Hippocampal formation (tissue), 2 donors: ENCODE measurements at places on chromosomes 1 and 21.
A peak's percentile ranks its signal among the peaks of the same experiment; 100 is the strongest.

DNA sequence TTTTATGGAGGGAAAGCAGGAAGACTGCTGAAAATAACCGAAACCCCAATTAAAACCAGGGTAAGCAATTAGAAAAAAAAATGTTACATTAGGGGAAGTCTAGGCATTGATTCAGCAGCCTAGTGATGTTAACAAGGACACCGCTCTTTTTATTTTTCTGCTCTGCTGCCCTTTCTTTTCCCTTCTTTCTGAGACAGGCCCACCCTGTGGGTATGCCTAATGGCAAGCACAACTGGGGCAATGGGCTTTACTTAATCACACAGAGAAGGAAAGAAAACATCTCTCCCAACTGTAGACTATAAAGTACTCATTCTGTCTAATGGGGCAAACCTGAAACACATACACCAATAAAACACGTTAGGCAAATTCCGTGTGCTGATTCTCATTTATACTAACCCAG is 69.6 kb downstream of the GBP6 start:
- no peak for DNase-seq

GRCh38 chr1:229984310-229984991 is 82.6 kb upstream of the GALNT2 start:
- no peak for DNase-seq

GRCh38 chr1:172351754-172352161 is 68.7 kb upstream of the C1orf105 start:
- DNase-seq, result no peak

DNA sequence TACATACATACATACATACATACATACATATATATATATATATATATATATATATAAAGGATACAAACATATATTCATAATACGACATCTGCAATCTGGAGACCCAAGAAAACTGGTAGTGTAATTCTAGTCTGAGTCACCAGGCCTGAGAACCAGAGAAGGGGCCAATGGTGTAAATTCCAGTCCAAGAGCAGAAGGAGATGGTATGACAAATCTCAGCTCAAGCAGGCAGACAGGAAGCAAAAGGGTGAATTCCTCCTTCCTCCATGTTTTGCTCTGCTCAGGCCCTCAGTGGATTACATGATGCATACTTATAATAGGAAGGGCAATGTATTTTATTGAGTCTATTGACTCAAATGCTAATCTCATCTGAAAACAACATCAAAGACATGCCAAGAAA is 1060.4 kb upstream of the TMPRSS15 start:
- DNase-seq, result no peak

DNA sequence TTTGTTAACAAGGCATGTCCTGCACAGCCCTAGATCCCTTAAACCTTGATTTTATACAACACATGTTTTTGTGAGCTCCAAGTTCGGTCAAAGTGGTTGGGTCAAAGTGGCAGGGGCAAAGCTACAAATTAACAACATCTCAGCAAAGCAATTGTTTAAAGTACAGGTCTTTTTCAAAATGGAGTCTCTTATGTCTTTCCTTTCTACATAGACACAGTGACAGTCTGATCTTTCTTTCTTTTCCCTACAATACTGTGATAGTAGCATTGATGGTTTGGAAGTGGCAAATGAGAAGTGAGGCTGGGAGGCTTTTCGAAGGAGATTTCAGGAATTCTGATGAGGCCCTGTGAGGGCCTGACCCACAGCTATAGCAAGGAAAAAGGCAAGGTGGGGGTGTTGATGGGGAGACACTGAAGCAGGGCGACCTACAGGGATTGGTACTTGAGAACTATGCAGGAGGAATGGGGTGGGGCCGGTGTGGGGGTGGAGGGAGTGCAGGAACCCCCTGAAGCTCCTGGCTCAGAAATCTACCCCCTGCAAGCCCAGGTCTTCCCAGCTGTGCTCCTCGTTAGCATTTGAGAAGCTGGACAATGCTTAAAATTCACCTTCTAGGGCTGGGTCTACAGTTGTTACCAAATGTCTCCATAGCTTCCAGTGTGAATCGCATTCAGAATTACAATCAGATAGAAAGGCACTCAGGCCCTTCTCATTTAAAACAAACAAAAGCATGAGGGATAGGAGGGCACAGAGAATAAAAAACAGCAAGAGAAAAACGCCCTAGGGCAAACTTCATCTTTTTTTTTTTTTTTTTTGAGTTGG is 102.6 kb upstream of the PPM1J start:
- no peak for DNase-seq

DNA sequence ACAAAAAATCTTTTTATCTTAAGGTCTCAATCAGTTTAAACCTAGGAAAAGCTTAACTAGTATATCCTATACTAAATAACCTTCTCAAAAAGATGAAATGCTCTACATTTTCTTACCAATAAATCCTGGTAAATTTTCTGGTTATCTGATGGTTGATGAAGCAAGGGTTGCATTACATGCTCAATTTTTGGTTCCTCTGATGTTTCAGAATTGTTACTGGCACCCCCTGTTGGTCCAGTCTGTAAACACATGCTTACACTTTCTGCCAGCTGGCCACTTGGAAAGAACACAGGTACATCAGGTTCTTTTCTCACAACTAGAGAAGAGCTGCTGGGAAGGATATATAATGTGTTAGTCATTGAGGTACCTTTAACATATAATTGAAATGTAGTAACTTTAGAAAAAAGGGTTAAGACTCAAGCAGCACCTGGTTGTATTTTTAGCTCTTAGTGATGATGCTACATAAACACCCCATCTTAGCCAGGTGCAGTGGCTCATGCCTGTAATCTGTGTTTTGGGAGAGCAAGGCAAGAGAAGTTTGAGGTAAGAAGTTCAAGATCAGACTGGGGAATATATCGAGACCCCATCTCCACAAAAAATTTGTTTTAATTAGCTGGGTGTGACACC is 30.9 kb upstream of the TAL1 start:
- DNase-seq, result peak; percentile 4

- DNase-seq, result peak; percentile 36
Observed at GRCh38 chr1:27862671-27863537, 9.4 kb upstream of the THEMIS2 start.

DNA sequence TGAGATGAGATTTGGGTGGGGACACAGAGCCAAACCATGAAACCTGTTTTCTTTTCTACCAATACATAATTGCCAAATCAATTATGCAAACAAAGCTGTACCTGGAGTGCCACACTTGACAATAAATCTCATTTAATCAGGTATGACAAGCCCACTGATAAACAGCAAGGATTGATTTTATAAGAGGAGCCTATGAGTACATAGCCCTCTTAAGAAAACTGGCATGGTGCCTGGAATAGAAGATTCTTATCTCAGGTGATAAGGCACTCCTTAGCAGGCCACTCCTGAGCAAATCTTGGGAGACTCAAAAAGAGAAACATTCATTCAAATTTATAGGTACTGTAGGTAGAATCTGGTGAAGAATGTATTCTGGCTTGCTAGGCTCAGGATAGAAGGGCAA is 28.6 kb upstream of the PDE4B start:
- no peak for DNase-seq

DNA sequence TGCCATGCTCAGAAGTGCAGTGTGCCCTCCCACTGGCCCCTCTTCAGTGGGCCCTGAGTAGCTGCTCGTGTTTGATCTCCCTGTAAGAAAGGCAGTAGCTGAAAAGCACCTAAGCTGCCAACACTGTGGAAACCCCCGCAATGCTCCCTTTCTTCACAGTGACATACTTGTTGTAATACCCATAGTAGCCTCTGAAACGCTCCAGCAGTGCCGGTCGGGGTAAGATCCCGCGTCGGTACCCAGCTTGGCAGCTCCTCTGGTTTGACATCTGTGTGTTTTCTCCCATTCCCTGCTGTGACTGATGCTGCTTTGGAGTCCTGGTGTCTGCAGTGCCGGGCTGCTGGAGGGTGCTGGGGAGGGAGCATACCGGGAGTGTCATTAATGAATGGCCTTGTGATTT is 3.6 kb downstream of the CHAF1B start:
- DNase-seq, result peak; percentile 28

- no peak for DNase-seq
Observed at GRCh38 chr1:29120947-29121485, 2.7 kb downstream of the TMEM200B start.

GRCh38 chr1:58768191-58768731 is 15.6 kb downstream of the JUN start:
- DNase-seq, result no peak

DNA sequence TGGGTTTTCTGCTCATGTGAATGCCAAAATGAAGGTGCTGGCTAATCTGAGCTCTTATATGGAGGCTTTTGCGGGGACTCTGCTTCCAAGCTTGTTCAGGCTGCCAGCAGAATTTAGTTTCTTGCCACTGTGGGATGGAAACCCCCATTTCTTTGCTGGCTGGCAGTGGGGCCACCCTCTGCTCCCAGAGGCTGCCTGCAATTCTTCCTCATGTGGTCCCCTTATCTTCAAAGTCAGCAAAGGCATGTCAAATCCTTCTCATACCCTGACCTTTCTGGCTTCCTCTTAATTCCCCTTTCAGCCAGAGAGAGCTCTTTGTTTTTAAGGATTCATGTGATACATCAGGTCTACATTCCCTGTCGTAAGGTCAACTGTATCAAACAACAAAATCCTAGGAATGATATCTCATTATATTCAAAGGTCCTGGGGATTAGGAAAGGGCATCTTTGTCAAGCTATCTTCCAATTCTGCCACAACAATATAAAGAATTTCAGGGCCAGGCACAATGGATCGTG is 5.2 kb upstream of the GPR161 start:
- no peak for DNase-seq

DNA sequence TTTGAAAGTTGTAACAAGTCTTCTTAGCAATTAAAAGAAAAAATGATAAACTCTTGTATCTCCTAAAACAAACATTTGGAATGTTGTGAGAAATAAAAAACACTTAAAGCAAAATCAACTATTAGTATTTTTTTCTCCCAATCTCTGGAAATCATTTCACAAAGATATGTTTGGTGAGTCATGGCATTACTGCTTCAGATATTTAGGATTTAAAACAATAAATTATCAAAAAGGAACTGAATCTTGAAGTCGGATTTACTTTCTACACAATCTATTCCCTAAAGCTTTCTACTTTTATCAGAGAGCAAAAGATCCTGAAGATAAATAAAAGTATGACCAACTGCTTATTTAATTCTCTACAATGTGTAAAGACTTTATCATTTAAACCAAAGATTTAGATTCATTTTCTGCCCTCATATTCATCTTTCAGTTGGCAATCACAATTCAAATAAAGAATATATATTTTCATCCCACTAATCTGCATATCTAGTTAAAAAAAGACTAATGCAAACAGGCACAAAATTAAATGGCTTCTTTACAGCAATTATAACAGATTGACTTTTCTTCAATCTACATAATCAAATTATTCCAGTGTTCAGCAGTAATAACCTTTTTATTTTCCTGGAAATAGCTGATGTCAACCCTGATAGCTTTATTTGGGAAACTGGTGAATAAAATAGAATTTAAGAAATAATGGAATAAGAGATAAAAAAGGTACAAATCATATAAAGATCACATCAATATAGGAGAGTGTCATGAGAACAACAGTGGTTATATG is 230.0 kb downstream of the COP1 start:
- DNase-seq, result no peak

GRCh38 chr1:202274611-202275010 is 67.1 kb downstream of the UBE2T start:
- DNase-seq, result no peak

DNA sequence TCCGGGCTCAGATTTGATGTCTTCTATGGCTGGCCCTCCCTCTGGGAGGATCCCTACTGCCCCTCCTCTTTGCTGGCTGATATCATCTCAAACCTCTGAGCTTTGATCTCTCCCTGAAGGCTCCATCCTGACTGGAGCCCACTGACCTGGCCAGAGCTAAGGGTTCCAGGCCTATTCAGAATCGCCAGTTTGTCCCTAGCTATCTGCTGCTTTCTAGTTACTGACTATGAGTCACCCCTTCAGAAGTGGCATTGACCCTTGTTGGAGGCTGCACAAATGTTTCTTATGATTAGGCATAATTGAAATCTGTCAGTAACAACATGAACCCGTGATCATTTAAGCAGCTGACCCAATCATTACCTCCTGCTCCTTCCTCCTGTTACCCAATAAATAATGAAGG is 87.1 kb downstream of the ABCA4 start:
- DNase-seq, result no peak

DNA sequence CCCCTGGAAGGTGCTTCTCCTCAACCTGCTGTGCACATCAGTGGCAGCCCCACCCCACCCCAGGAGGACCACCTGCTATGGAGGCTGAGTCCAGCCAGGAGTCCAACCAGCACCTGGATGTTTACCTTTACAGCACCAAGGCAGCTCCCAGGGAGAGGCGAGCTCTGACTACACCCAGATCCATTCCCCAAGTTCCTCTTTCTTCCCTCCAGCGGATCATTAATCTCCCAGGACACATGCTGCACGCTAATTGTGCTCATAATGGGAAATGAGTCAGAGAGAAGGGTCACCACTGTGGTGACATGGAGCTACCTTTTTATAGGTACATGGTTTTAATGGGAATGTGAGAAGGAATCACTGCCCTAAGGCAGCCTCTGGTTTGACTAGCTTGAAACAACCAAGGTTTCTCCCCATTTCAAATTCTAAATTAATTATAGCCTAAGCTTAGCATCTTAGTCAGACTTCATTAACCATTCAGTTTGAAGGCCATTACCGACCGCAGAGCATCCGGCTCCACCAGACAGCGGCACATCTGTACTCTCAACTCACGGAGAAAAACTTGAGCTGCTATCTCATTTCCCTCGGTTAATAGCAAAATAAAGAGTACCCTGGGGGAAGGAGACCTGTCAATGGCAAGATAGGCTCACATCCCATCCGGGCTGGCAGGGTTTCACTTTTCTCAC is 173.1 kb upstream of the GALNT2 start:
- DNase-seq, result no peak
